Thoracic aorta (tissue), 2 donors: ENCODE measurements at places on chromosomes 12 and 14.

GRCh38 chr12:12899530-12900380, 8.4 kb downstream of the GPRC5A start:
- DNase-seq, result no peak

DNA sequence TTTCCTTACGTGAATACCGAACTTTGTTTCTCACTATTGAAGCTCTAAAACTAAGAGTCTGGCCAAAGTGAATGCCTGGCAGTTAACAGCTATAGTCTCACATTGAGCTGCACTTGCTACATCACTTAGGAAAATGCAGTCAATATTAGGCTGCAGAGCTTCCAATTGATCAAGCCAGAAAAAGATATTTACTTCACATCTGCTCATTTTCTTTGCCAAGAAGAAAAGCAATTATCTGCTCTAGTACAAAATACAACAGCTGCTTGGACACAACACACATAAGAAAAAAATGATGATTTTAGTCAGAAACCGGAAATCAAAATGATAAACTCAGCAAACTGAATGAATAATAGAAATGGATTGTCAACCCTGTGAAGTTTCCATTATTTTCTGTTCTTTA, 45.4 kb downstream of the TMTC1 start:
- DNase-seq, result no peak

- DNase-seq, result no peak
Observed at GRCh38 chr14:33985242-33985641, 34.4 kb upstream of the EGLN3 start.

DNA sequence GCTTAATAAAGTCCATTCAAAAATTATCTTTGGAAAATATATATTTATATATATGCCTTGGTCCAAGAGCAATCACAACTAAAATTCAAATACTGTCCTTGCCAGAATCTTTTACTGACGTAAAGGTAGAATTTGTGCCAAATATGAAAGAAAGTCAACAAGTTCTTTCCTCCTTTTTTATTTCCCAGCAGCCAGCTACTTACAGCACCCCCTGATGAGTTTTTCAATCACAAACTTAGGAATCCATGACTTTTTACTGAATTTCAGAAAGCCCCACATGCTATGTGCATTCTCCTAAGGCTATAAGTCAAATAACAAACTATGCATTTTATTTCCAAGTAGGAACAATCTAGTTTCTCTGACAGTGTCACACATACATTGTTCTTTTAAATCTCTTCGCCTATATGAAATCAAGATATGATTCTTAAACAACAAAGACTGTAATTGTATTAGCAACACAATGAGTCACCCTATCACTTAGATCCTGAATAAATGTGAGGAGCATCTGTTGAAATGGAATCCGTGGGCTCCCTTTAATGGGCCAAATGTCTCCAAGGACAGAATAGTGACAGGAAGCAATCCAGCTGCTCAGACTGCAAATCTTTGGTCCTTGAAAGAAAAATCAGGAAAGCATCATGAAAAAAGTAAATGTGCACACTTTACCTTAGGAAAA, 271.4 kb downstream of the DUSP6 start:
- no peak for DNase-seq

GRCh38 chr12:116636608-116637519, 77.7 kb downstream of the MAP1LC3B2 start:
- DNase-seq, result no peak

- DNase-seq, result no peak
Observed at GRCh38 chr14:71680736-71681387, 251.4 kb upstream of the RGS6 start.

DNA sequence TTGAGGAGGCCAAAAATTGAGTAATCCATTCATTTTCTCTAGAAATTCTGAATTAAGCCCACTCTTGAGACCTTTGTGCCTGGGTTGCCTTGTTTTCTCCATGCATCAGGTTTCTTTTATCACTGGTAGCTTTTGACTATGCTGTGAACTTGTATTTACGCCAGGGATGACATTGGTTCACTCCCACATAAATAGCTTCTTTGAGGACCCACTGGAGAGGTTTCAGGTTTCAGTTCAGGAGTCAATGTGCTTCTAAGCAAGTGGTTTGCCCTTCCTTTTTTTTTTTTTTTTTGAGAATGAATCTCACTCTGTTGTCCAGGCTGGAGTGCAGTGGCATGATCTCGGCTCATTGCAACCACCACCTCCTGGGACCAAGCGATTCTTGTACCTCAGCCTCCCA, 10.2 kb upstream of the SLC17A8 start:
- no peak for DNase-seq

- no peak for DNase-seq
Observed at GRCh38 chr12:67522222-67522621, 126.3 kb upstream of the DYRK2 start.
